ENCODE measurements at places on chromosomes 1 and 21.

DNA sequence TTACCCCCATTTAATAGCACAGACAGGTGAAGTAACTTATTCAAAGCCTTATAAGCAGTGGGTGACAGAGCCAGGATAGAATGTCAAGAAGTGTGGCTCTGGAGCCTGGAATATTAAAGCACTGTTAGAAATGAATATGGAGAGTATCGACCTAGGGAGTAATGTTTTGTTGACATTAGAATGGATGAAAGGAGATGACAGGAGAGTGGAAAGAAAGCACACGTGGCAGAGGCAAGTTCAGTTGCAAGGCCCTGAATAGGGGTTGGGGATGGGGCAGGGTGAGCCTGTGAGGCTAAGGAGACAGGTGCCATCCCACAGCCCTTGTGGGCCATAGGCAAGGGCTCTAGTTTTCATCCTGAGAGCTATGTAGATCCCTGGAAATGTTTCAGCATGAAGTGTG lies 125.5 kb upstream of the PLXNA2 start:
- no peak overlapping the region for H3K4me3 ChIP-seq
- no peaks in the 10 kb centered on the region for H3K36me3 ChIP-seq
- H3K27ac ChIP-seq, result no peak overlapping the region
- no peaks in the 10 kb centered on the region for H3K27me3 ChIP-seq
- no peaks in the 10 kb centered on the region for H3K4me1 ChIP-seq

- H3K4me1 ChIP-seq, result no peaks in the 10 kb centered on the region
- no peak overlapping the region for H3K27ac ChIP-seq
- no peaks in the 10 kb centered on the region for H3K36me3 ChIP-seq
- H3K27me3 ChIP-seq, result no peaks in the 10 kb centered on the region
- no peak for DNase-seq
Measured at GRCh38 chr1:62232871-62233278, 38.2 kb downstream of the L1TD1 start.

DNA sequence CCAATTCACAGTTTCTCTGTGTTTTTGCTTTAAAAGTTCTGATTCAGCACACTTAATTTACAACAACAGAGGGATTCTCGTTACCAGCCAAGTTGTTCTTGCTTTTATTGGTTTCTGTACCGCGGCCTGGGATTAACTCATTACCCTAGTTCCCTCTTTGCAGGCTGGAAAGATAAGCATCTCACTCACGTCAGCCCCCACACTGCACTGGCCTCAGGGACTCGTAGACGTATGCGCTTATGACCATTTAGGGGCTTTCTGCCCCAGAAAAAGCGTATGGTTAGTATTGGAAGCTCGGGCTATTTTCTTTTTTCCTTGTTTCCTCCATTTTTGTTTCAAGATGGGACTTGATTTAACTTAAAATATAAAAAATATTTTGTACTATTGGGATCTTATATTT lies 76.0 kb downstream of the POFUT2 start:
- no peak for DNase-seq
- H3K36me3 ChIP-seq, result peaks cover 22% of the 10 kb centered on the region
- H3K4me1 ChIP-seq, result no peaks in the 10 kb centered on the region
- H3K27me3 ChIP-seq, result no peaks in the 10 kb centered on the region

GRCh38 chr1:156433602-156434001 lies 64.6 kb downstream of the RHBG start:
- no peak overlapping the region for H3K27ac ChIP-seq
- no peaks in the 10 kb centered on the region for H3K4me1 ChIP-seq
- H3K36me3 ChIP-seq, result no peaks in the 10 kb centered on the region
- H3K4me3 ChIP-seq, result no peak overlapping the region

DNA sequence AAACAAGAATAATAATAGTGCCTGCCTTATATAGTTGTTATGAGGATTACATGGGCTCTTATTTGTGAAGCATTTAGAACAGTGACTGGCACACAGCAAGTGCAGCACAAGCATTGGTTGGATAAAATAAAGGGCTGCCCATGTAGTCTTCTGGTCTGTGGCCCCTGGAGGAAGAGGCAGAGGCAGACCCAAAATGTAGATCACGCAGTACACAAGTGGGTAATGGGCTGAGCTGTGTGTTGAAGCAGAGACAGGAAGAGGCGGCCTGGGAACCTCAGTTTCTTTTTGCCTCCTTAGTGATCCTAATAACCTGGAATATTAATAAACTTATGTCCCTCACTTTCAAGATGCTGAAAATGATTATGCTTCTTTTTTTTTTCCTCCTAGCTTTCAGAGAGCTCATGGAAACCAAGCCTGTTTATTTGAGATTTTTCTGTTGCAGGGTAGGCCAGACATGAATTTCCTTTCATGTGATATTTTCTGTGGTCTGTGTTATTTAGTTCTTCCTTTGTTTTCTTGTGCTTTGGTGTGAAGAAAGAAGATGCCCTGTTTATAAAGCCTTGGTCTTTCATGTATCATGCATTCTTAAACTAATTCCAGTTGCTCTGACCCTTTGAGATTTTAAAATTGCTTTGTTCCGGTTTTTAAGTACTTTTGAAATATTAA lies 42.5 kb downstream of the LRRC8D start:
- H3K27me3 ChIP-seq, result no peaks in the 10 kb centered on the region
- H3K27ac ChIP-seq, result no peak overlapping the region
- no peaks in the 10 kb centered on the region for H3K4me1 ChIP-seq

GRCh38 chr1:23823767-23824166 lies 1.5 kb downstream of the HMGCL start:
- H3K27ac ChIP-seq, result no peak overlapping the region
- H3K4me1 ChIP-seq, result no peaks in the 10 kb centered on the region
- H3K4me3 ChIP-seq, result no peak overlapping the region

GRCh38 chr1:15676010-15676409 lies 8.1 kb upstream of the PLEKHM2 start:
- no peaks in the 10 kb centered on the region for H3K36me3 ChIP-seq
- no peak overlapping the region for H3K27ac ChIP-seq
- H3K4me3 ChIP-seq, result no peak overlapping the region
- H3K27me3 ChIP-seq, result no peaks in the 10 kb centered on the region

DNA sequence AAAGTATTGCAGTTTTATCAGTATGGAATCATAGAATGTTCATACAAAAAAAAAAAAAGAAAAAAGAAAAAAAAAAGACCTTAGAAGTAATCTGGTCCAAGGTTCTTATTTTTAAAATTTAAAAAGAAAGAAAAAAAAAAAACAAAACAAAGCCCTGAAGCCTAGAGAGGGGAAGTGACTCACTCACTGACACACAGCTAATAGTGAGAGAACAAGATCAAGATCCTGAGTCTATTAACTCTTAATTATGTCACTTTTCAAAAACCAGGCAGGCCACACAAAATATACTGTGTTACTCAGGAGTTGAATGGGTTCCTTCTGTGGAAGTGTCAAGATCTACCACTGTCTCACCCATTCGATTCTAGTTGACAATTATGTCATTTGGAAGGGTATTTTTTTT lies 433.9 kb upstream of the DAB1 start:
- DNase-seq, result no peak
- H3K4me3 ChIP-seq, result no peak overlapping the region
- no peaks in the 10 kb centered on the region for H3K36me3 ChIP-seq

DNA sequence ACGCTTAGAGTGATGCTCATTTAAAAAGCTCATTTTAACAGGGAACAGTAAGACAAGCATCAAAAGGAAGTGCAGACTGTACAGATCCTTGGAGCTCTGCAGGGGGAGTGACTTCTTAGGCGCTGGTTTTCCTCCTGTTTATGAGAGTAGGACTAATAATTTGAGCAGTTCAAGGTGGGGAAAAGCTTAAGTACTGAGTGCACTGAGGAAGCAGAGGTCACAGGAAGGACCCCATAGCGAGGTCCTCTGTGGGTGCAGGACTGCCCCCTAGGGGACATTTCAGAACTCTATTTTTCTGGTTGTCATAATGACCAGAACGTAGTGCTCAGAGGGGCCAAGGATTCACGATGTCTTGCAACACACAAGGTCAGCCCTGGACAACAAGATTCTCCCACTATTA lies 112.1 kb downstream of the HLCS start:
- H3K4me3 ChIP-seq, result no peak overlapping the region
- no peaks in the 10 kb centered on the region for H3K27me3 ChIP-seq
- H3K4me1 ChIP-seq, result no peaks in the 10 kb centered on the region
- no peak overlapping the region for H3K27ac ChIP-seq

DNA sequence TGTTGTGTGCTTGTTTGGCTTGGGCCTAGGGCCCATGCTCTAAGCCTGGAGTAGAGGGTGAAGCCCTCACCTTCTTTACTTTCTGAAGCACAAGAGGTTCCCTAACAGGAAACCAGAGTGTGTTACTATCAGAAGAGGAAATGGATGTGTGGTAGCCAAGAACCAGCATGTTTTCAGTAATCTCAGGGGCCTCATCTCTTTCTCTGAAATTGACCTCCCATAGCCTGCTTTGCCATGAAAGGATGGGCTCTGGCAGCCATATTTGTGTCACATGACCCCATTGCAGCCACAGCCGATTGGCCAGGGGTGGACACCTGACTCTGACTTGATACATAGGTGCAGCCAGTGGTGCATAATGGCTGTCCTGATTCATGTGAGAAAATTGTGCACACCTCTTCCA lies 18.6 kb downstream of the A3GALT2 start:
- peaks cover 32% of the 10 kb centered on the region for H3K4me1 ChIP-seq
- DNase-seq, result no peak
- no peak overlapping the region for H3K4me3 ChIP-seq
- H3K36me3 ChIP-seq, result peaks cover 11% of the 10 kb centered on the region
- H3K27ac ChIP-seq, result no peak overlapping the region

- no peak for DNase-seq
- H3K27ac ChIP-seq, result no peak overlapping the region
- H3K27me3 ChIP-seq, result no peaks in the 10 kb centered on the region
- H3K4me3 ChIP-seq, result no peak overlapping the region
- peaks cover 12% of the 10 kb centered on the region for H3K4me1 ChIP-seq
Measured at GRCh38 chr1:210366767-210367166, 38.1 kb downstream of the HHAT start.

GRCh38 chr1:214326406-214326805 lies 45.4 kb downstream of the SMYD2 start:
- DNase-seq, result peak; percentile 42
- H3K4me3 ChIP-seq, result no peak overlapping the region
- H3K4me1 ChIP-seq, result no peaks in the 10 kb centered on the region
- H3K27me3 ChIP-seq, result no peaks in the 10 kb centered on the region
- H3K27ac ChIP-seq, result no peak overlapping the region
- no peaks in the 10 kb centered on the region for H3K36me3 ChIP-seq

- H3K36me3 ChIP-seq, result no peaks in the 10 kb centered on the region
- peaks cover 59% of the 10 kb centered on the region for H3K4me1 ChIP-seq
- peak overlapping the region; percentile 43 for H3K27ac ChIP-seq
- H3K27me3 ChIP-seq, result no peaks in the 10 kb centered on the region
- no peak overlapping the region for H3K4me3 ChIP-seq
Measured at GRCh38 chr1:237091691-237092090, 49.7 kb downstream of the RYR2 start.
